ENCODE measurements at places on chromosomes 5 and 9.

GRCh38 chr5:1324719-1325190 is 20.1 kb downstream of the CLPTM1L start:
- no peak for DNase-seq

DNA sequence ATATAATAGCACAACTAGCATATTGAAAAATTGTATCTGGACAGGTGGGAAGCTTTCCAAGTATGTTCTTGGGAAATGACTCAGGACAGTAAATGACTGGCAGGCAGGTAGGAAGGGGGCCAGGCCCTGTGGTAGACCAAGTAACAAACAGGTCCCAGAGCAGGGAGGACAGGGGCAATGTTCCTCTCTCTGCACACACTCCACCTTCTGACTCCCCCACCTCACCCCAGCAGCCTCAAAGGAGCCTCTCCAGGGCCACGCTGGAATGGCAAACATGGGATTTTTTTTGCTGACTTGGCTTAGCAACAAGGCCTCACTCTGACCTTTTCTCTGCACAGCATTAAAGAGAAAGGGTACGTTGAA is 31.1 kb upstream of the IQGAP2 start:
- no peak for DNase-seq

GRCh38 chr9:17928228-17928627 is 349.4 kb downstream of the SH3GL2 start:
- DNase-seq, result no peak

- no peak for DNase-seq
Measured at GRCh38 chr5:169914766-169915165, 65.5 kb downstream of the INSYN2B start.

- DNase-seq, result peak; percentile 89
Measured at GRCh38 chr9:131125288-131126058, at the start of gene NUP214. NUP214 (plus strand) TSS chr9:131125586; CDS start chr9:131125705, 119 bp downstream.

Data from NCI-H524 treated with DMSO at 0.1 percent for 48 hours (cell line).